AML-193 (cell line): ENCODE measurements at places on chromosomes 5 and 9.

- DNase-seq, result peak; percentile 58
Observed at GRCh38 chr5:139765409-139766217, 30.0 kb upstream of the PSD2 start.

GRCh38 chr5:53120165-53120564 is 10.6 kb upstream of the MOCS2 start:
- no peak for DNase-seq

DNA sequence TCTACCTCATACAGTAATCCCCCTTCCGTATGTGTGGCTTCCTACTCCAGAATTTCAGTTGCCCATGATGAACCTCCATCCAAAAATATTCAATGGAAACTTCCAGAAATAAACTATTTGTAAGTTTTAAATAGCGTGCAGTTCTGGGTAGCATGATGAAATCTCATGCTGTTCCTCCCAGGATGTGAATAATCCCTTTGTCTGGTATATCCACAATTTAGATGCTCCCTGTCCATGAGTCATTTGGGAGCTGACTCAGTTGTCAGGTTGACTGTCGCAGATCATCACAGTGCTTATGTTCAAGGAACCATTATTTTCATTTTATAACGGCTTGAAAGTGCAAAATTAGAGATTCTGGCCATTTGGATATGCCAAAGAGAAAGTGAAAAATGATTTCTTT is 290.1 kb upstream of the CDH9 start:
- DNase-seq, result no peak

DNA sequence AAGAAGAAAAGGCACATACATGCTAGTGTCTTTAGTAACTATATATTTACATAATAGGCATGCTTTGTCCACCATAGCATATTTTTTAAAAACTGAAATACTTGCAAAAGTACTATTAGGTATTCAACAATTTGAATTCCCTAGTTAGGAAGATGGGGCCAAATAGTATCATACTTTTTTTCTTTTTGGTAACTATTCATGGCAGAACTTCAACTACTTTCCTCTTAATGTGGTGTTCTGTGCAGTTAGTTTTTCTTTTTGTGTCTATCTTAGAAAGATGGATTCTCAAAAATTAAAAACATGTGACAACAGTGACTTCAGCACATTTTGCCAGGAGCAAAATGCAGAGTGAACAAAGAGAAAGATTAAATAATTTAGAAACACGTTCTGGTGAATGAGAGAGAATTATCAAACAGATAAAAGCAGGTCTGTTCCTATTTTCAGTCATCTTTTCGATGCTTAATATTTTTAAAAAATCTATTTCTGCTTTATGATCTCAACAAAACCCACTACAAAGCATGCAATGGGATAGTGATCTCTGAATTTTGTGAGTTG is 341.1 kb downstream of the ARL15 start:
- DNase-seq, result no peak

GRCh38 chr9:33222031-33222430 is 17.9 kb upstream of the SPINK4 start:
- DNase-seq, result no peak

DNA sequence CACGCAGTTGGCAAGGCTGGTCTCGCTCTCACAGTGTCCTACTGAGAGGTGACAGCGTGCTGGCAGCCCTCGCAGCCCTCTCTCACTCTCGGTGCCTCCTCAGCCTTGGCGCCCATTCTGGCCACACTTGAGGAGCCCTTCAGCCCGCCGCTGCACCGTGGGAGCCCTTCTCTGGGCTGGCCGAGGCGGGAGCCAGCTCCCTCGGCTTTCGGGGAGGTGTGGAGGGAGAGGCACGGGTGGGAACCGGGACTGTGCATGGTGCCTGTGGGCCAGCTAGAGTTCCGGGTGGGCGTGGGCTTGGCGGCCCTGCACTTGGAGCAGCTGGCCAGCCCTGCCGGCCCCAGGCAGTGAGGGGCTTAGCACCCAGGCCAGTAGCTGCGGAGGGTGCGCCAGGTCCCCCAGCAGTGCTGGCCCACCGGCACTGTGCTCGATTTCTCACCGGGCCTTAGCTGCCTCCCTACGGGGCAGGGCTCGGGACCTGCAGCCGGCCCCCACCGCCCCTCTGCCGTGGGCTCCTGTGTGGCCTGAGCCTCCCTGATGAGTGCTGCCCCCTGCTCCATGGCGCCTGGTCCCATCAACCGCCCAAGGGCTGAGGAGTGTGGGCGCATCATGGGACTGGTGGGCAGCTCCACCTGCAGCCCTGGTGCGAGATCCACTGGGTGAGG is 15.7 kb upstream of the RNF180 start:
- no peak for DNase-seq

DNA sequence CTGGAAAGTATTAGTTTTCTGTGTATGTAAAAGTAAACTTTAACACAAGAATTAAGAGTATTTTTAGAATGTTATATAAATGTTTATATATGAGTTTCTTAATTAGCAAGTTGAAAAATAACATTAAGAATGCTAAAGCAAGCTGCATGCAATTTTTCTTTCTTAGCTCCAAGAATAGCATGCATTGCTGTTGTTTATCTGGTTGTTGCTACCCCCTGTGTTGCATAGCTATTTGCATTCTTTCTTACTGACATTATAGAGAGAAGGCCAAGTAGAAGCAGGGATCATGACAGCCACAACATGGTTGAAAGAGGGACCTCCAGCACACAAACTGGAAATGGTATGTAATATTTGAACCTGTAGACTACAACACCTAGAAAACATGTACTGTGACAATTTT is 94.8 kb downstream of the ERCC6L2 start:
- DNase-seq, result no peak

DNA sequence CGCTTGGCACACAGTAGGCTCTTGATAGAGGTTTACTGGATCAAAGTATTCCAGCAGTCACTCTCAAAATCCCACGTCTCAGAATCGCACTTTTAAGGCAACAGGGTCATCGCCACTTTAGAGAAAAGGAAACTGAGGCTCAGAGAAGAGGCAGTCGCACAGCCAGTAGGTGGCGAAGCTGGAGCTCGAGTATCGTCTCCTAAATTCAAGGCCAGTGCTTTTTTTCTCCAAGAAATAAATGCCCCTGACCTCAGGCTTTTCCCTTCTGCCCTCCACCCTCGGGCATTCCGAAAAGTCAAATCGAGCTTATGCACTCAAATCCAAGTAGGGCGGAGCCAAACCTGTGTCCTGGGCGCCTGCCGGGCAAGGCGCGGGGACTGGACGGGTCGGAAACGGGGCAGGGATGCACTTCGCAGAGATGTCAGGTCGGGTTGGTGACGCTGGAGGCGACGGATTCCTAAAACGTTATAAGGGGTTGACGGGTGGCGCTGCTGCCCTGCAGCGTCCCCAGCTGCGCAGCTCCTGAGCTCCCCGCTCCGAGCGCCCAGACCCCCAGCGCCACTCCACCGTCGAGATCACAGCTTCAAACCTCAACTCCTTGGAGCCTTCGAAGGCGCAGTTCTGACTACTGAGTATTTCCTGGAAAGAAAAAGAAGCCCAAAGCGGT is 4.7 kb upstream of the FOXB2 start:
- DNase-seq, result no peak

DNA sequence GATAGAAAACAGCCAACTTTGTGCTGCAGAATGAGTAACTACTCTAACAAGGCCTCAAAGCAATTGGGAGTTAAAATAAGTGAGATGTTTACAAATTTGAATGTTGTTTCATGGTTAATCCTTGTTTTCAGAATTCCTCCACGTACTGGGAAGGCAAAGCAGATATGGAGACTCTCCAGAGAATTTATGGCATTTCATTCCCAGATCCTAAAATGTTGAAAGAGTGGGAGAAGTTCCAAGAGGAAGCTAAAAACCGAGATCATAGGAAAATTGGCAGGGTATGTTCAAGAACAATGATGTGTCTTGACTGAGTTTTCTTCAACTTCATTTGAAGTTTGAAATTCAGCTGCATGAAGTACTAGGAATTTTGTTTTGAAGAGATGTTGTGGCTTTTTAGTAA is 16.4 kb downstream of the TARS1 start:
- no peak for DNase-seq

GRCh38 chr9:16661816-16662215 is 208.7 kb downstream of the BNC2 start:
- no peak for DNase-seq

DNA sequence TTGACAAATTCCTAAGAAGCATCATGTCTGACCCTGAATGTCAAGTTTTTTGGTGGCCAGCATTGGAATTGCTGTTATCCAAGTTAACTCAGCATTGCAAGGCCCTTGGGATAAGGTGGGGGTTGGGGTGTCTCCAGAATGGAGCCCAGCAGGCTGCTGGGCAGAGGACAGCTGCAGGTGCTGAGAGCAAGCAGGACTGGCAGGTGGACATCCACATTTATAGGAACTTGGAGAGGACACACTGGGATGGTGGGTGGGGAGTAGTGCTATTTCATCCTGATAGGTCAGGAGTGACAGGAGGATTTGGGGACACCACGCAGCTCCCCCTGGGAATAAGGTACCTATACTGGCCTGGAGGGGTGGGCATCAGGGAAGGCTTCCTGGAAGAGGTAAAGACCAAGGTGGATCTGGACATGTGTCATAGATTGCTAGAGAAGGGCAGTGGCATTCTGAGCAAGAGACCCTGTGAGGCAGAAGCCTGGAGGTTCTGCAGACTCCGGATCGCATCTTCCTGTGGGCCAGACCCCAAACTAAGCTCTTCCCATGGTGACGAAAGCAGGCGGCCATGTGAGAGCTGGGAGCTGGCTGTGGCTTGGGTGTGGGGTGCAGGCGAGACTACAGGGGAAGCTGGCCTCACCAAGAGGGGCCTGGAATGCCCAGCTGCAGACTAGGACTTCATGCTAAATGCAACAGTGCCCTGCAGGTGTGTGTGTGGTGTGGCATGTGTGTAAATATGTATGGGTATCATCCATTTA is 148.1 kb downstream of the RGS3 start:
- no peak for DNase-seq
